ENCODE measurements at places on chromosomes 5 and 9.
A peak's percentile ranks its signal among the peaks of the same experiment; 100 is the strongest.

DNA sequence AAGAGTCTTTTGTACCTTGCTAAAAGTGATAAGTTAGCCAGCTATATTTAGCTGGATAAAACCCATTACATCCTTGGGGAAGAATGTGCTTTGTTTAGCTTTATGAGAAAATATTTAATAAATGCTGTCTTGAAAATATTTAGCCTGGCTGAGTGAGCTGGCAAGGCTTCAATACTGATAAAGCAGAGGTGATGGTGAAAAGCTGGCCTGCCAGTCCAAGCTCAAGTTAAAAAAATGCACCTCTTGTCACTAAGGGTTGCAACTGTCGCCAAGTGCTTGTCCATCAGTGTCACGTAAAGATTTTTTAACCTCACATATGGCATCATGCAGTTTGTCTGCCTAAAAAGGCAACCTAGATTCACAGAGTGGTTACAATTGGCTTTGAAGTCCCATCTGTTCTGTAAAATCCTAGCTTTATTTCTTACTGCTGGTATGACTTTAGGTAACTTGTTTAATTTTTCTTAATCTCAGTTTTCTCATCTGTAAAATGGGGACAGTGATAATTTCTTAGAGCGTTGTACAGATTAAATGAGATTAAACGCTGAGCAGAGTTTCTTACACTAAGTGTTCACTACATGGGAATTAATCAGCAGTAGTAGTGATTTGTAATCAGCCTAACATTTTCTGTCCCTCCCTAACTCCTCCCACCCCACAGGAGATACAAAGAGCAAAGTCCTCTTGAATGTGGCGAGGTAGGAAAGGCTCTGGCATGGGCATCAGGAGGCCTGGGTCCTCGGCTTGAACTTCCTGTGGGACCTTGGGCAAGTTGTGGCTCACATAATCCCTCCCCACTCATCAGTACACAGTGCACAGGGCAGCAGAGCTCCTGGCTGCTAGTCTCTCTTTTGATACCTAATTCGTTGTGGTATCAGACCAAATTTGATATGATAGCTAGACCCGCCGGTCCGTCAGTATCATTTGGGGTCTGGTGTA lies 48.7 kb downstream of the PIK3R1 start:
- DNase-seq, result no peak

DNA sequence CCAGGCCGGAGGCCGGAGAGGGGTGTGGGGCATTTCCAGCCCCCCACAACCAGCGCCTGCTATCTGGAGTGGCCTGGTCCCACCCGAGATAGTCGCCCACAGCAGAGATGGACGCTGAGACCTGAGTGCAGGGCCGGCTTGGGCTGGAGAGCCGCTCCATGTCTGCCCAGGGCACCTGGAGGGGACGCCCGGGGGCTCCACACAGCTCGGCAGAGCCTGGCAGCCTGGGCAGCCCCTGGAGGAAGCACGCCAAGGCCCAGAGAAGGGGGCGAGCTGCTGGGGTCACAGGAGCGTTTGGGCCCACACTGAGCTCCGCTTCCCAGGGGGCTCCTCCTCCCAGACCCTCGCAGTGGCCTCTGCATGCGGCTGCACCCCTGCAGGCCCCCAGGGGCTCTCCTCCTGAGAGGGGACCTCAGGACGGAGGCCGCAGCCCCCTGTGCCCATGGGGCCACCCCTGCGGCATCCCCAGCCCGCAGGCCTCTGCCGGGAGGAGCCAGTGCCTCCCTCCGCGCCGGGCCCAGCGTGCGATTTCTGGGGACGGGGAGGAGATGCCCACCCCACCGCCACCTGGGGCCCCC lies 42.2 kb upstream of the EGFL7 start:
- DNase-seq, result no peak

DNA sequence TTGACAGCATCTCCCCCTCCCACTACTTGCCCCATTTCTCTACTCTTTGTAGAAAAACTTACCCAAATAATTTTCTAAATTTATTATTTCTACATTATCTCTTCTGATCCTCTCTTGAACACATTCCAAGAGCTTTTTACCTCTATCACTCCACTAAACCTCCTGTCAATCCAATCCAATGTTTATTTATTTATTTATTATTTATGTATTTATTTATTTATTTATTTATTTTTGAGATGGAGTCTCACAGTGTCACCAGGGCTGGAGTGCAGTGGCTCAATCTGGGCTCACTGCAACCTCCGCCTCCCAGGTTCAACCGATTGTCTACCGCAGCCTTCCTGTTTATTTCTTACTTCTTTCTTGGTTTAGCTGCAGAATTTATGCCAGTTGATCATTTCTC lies 178.5 kb upstream of the GAS1 start:
- DNase-seq, result no peak

- DNase-seq, result no peak
These were observed 13.9 kb upstream of the SGCD start for GRCh38 chr5:156312897-156313694.

DNA sequence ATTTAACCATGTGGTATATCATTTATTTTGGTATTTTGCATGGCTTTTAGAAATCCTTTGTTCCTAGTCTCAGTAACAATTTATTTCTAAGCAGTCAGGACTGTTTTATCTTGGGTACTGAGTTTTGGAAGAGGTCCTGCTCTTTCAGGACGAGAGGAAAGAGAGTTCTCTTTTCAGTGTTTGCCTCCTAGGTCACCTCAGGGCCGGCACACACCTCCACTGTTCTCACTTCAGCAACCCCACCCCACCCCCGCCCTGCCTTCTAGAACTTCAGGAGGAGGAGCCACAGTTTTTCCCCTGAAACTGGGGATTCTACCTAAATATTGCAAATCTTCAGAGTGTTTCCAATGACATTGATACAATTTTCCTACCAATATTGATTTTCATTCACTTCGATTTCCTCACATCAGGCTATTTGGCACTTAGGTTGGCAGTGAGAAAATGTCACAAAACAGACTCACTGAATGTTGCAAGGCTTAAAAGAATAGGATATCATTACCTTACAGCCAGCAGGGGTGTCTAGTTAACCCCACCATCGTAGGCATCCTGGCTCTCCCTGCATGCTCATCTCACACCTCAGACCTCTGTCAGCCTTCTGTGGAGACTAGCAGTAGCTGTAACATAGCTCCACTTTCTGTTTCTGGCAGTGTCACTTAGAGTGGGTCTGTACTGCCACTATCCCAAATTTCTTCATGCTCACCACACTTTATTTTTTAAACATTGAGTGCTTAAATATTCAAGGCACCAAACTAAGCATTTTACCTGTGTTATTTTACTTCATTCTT lies 5.4 kb downstream of the IGIP start:
- DNase-seq, result no peak

DNA sequence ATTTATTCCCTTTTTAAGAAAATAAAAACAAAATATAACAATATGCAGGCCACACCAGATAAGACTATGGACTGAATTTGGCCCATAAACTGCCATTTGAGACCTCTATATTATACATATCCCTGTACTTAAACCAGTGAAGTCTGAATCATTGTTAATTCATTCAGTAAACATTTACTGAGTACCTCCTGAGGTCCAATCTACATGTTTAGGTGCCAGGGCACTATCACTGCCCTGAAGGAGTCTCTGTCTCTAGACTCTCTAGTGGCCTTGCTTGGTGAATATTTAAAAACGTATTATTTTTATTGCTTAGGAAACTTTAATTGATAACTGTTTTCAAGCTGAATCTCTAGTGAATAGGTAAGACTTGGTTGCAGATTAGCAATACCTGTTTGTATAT lies 74.7 kb upstream of the ELL2 start:
- DNase-seq, result no peak

GRCh38 chr9:37753489-37754190 lies at the start of gene TRMT10B:
Gene TRMT10B, plus strand, starts transcription at chr9:37753805. Its CDS starts 8,127 bp downstream, at chr9:37761932.
- peak; percentile 7 for DNase-seq

- DNase-seq, result no peak
These were observed 206.9 kb downstream of the GABBR2 start for GRCh38 chr9:98501819-98502218.

- no peak for DNase-seq
These were observed 2.1 kb downstream of the CHSY3 start for GRCh38 chr5:129906177-129906887.

All from stimulated activated CD4-positive, alpha-beta T cell treated with anti-CD3 and anti-CD28 coated beads, Interleukin-1b, Interleukin-23, amount 100 ng/mL, for 1 hour (primary cell).